ENCODE measurements at places on chromosomes 2 and 18. TPM values are rescaled to one million over a fixed set of nuclear protein-coding genes. Genes with fewer than 3 reads are reported as not detected.

DNA sequence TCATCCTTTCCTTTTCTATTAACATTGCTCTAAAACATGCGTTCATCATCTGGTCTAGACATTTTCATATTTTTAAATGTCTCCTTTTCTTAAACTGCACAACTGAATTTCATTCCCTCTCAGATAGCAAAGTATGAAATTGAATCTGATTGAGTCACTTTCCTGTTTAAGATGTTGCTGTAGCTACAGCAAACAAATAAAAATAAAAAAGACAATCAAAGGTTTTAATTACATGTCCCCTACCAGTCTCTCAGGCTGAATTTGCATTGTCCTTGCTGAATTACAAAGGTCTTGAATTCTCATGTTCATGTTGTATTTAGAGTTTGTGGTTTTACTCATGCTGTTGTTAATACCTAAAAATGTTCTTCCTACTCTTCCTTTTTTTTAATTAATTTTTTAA lies 537.9 kb upstream of the LRATD1 start:
- no peaks in the 10 kb centered on the region for H3K36me3 ChIP-seq
- no peaks in the 10 kb centered on the region for H3K4me1 ChIP-seq
- DNase-seq: no peak
- no peak overlapping the region for H3K27ac ChIP-seq

DNA sequence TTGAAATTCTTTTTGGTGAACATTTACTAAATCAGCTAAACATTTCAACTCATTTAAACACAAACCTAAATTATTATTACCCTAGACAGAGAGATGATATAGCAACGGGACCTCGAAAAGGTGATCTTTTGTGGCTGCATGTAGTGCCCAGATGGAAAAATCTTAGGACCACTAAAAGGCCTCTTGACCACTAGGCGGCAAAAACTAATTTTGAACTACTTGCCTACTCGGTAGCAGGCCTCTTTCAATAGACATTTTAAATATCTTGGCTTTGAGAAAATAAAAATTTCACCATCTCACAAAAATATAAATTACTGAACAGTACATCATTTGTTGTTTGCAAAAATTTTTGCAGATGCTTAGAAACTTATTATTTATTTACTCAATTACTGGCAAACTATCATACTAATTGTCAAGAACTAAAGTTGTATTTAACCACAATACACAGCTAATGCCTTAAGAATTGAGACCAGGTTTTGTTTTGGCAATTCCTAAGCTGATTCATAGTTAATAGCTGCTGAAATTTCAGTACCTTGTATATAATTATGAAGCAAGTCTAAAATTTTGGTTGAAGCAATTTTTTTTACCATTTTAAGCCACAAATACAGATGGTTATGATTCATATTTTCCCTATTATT lies 9.4 kb downstream of the COL3A1 start:
- H3K4me3 ChIP-seq: no peak overlapping the region
- no peaks in the 10 kb centered on the region for H3K4me1 ChIP-seq
- no peak for DNase-seq
- H3K27me3 ChIP-seq: no peaks in the 10 kb centered on the region
- peaks cover 11% of the 10 kb centered on the region for H3K36me3 ChIP-seq

GRCh38 chr18:53790786-53791185 lies 433.7 kb downstream of the MBD2 start:
- no peak overlapping the region for H3K27ac ChIP-seq
- DNase-seq: no peak
- no peaks in the 10 kb centered on the region for H3K4me1 ChIP-seq
- no peaks in the 10 kb centered on the region for H3K27me3 ChIP-seq

- H3K4me3 ChIP-seq: no peak overlapping the region
- no peaks in the 10 kb centered on the region for H3K27me3 ChIP-seq
- DNase-seq: peak; percentile 78
Measured at GRCh38 chr2:45992021-45992740, 305.0 kb upstream of the EPAS1 start.

GRCh38 chr2:131105950-131106801 lies 1.0 kb downstream of the PLEKHB2 start:
- H3K36me3 ChIP-seq: peaks cover 13% of the 10 kb centered on the region
- peak overlapping the region; percentile 93 for H3K27ac ChIP-seq
- DNase-seq: peak; percentile 62
- H3K4me3 ChIP-seq: peak overlapping the region; percentile 88

GRCh38 chr2:106159866-106160785 lies 34.0 kb downstream of the UXS1 start:
- no peak for DNase-seq
- peak overlapping the region; percentile 22 for H3K4me3 ChIP-seq
- peaks cover 3% of the 10 kb centered on the region for H3K36me3 ChIP-seq
- H3K4me1 ChIP-seq: no peaks in the 10 kb centered on the region
- H3K27me3 ChIP-seq: no peaks in the 10 kb centered on the region
- H3K27ac ChIP-seq: peak overlapping the region; percentile 75

GRCh38 chr2:55140316-55141219 lies 90.3 kb upstream of the RTN4 start:
- H3K4me1 ChIP-seq: no peaks in the 10 kb centered on the region
- no peak overlapping the region for H3K27ac ChIP-seq
- no peaks in the 10 kb centered on the region for H3K36me3 ChIP-seq

- H3K27me3 ChIP-seq: no peaks in the 10 kb centered on the region
- DNase-seq: no peak
- no peak overlapping the region for H3K4me3 ChIP-seq
- no peak overlapping the region for H3K27ac ChIP-seq
- no peaks in the 10 kb centered on the region for H3K36me3 ChIP-seq
- H3K4me1 ChIP-seq: no peaks in the 10 kb centered on the region
Measured at GRCh38 chr2:188047735-188048134, 243.9 kb upstream of the GULP1 start.

DNA sequence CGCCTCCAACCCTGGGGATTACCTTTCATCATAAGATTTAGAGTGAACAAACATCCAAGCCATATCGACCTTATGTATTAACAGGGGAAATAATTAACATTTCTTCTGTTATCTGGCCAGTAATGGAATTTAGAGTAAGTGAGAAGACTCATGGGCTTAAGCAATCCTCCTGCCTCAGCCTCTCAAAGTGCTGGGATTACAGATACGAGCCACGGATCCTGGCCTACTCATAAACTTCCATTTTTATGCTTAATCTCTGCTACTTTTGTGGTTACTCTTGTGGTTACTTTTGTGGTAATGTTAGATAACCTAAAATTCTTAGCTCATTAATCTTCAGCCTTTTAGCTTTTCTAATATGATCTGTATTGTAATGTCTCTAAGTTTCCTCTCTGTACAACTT lies 159.3 kb upstream of the SLC8A1 start:
- DNase-seq: no peak
- H3K36me3 ChIP-seq: no peaks in the 10 kb centered on the region
- no peaks in the 10 kb centered on the region for H3K27me3 ChIP-seq
- no peaks in the 10 kb centered on the region for H3K4me1 ChIP-seq
- H3K27ac ChIP-seq: no peak overlapping the region

GRCh38 chr2:237727363-237727762 lies 71.2 kb upstream of the RBM44 start:
- H3K27me3 ChIP-seq: no peaks in the 10 kb centered on the region
- H3K27ac ChIP-seq: peak overlapping the region; percentile 47
- H3K4me3 ChIP-seq: no peak overlapping the region
- H3K4me1 ChIP-seq: peaks cover 60% of the 10 kb centered on the region
- DNase-seq: no peak

- no peak overlapping the region for H3K27ac ChIP-seq
- H3K36me3 ChIP-seq: no peaks in the 10 kb centered on the region
- H3K27me3 ChIP-seq: no peaks in the 10 kb centered on the region
- no peaks in the 10 kb centered on the region for H3K4me1 ChIP-seq
Measured at GRCh38 chr2:68692511-68692910, 42.1 kb upstream of the ARHGAP25 start.

GRCh38 chr2:148130581-148130980 lies 109.7 kb downstream of the MBD5 start:
- no peak overlapping the region for H3K4me3 ChIP-seq
- no peaks in the 10 kb centered on the region for H3K27me3 ChIP-seq
- no peak for DNase-seq

DNA sequence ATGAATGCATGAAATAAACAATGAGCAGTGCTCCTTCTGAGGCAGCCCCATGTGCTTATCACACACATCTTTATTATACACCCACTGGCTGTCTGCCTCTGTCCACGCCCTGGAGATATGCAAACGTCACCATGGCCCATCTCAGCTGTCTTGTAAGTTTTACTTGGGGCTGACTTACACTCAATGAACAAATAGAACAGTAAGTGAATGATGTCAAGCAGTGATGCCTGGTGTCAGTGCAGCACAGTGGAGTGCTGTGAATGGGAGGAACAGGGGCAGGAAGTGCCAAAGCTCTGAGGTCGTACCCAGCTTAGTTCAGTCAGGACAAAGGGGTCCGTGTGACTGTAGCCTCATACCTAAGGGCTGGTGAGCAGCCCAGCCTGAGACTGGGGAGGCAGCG lies 659.5 kb upstream of the HS6ST1 start:
- H3K27me3 ChIP-seq: no peaks in the 10 kb centered on the region
- DNase-seq: no peak
- no peaks in the 10 kb centered on the region for H3K36me3 ChIP-seq
- H3K27ac ChIP-seq: no peak overlapping the region

GRCh38 chr2:203692031-203692710 lies 14.3 kb upstream of the CD28 start:
- H3K27me3 ChIP-seq: no peaks in the 10 kb centered on the region
- no peak overlapping the region for H3K4me3 ChIP-seq
- DNase-seq: no peak
- H3K4me1 ChIP-seq: peaks cover 40% of the 10 kb centered on the region

The ANKRD30BL gene
- not detected for total RNA-seq

The MDH1B gene
- 0.34 TPM for total RNA-seq

The EPB41L3 gene
- 6.5 TPM for total RNA-seq

The MYL1 gene
- total RNA-seq: 3,329 TPM
